GM23248 (cell line): ENCODE measurements at places on chromosomes 1 and 21. TPM values are rescaled to one million over a fixed set of nuclear protein-coding genes. Genes with fewer than 3 reads are reported as not detected.

GABRD gene
- polyA plus RNA-seq: not detected in 2 replicates

DNA sequence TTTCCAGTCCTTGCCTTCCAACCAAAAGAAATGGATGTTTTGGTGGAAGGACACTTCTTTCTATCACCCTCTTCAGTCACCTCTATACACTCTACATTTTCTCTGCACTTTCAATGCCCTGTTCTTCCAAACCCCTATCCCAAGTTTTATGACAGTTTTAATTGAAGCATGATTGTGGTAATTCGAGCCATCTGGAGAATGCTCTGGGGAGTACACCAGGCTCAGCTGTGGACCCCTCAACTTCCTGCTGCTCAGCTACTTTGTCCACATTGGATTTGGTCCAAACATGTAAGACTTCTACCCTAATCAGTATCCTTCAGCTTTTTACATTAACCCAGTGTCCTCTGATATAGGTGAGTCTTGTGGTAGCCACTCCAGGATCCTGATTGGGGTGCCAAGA, 129.6 kb downstream of the SYT2 start:
- DNase-seq: no peak

DNA sequence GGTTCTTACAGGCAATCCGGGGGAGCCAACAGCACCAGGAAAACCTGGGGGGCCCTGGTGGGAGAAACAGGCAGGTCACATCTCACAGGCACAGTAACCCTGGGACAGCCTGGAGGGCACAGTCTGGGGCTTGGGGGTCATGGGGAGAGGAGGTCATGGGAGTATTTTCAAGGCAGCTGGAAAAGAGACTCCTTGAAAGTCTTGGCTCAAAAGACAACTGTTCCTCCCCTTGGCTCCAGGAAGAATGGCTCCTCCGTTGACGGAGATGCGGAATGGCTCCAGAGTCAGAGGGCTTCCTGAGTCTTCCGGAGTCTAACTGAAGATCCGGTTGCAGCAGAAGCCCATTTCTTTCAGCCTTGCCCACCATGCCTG, 25.9 kb upstream of the PEF1 start:
- no peak for DNase-seq

L1TD1 gene
- polyA plus RNA-seq: 0.05 and 0.14 TPM in 2 replicates

DNA sequence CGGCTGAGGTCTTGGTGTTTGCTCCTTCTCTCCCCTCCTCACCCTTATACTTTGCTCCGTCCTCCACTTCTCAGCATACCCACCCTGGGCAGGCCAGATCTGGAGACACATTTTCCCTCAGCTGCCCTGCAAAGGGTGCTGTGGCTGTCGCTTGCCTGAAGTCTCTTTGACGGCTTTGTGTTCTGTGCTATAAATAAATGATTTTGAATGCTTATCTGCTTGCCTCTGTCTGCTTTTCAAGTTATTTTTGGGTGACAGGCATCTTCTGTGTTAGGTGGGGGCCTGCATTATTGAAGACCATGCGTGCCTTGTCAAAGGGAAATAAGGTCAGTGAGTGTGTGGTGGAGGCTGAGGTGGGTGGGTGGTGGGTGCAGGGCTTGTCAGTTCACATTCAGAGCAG, 66.9 kb upstream of the KCND3 start:
- DNase-seq: no peak

GRCh38 chr1:60888126-60888525, 194.2 kb upstream of the NFIA start:
- DNase-seq: no peak

TMEM51 gene
- 0.55 and 0.62 TPM in 2 replicates for polyA plus RNA-seq

GRCh38 chr1:211781260-211781659, 49.3 kb downstream of the LPGAT1 start:
- no peak for DNase-seq

ZMYND12 gene
- polyA plus RNA-seq: 0.68 and 1.4 TPM in 2 replicates
